ENCODE measurements at places on chromosomes 5 and 9. TPM values are rescaled to one million over a fixed set of nuclear protein-coding genes. Genes with fewer than 3 reads are reported as not detected.

- DNase-seq = peak; percentile 39
Measured at GRCh38 chr9:72843520-72844439, 109.1 kb downstream of the ALDH1A1 start.

- DNase-seq = peak; percentile 20
Measured at GRCh38 chr5:179371681-179372680, 26.7 kb upstream of the ADAMTS2 start.

- DNase-seq = peak; percentile 31
Measured at GRCh38 chr9:69660304-69660703, 11.9 kb downstream of the APBA1 start.

Gene PFN3
- total RNA-seq = not detected

- no peak for DNase-seq
Measured at GRCh38 chr5:134906811-134907210, 1.9 kb downstream of the PCBD2 start.

- peak; percentile 49 for DNase-seq
Measured at GRCh38 chr5:99104538-99105132, 175.8 kb upstream of the CHD1 start.

DNA sequence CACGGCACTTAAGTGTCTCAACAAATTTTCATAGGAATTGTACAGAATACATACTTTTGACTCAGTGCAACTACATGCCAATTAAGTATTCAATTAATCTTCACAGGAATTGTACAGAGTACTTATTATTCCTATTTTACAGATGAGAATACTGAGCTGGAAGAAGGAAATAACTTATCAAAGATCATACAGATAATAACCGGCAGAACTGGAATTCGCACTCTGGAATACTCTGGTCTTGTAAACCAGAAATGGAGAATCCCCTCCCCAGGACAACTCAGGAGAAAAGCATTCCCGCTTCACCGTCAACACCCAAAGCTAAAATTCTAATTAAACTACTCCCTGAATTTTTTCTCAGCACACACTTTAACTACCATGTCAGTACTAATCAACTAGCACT, 112.7 kb downstream of the HOMER1 start:
- DNase-seq = no peak

Gene GADD45G
- total RNA-seq = 26.5 TPM

DNA sequence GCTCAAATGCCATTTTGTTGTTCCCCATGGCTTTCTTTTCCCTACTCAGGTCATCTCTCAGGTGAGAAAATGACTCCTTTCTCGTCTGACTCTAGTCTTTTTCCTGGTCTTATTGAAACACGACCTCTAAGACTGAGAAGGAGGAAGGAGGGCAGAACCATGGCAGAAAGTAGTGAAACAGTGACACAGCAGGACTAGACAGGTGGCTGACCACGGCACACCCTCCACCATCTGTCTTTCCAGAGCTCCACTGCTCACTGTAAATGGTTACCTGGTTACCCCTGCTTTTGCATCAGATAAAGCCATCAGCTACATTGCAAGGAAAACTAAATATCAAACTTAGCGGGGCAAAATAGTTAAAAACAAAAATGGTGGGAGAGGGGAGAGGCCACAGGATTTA, 30.9 kb downstream of the NR4A3 start:
- DNase-seq = no peak

Gene TRPM6
- 1.4 TPM for total RNA-seq

- DNase-seq = no peak
Measured at GRCh38 chr5:7329712-7330111, 66.2 kb upstream of the ADCY2 start.

Gene RGS7BP
- 1.7 TPM for total RNA-seq

- DNase-seq = peak; percentile 18
Measured at GRCh38 chr5:15785531-15785981, 285.6 kb downstream of the FBXL7 start.

Measured in umbilical cord (tissue), 2 donors.